NCI-H69 (cell line): ENCODE measurements at places on chromosomes 5 and 9.

DNA sequence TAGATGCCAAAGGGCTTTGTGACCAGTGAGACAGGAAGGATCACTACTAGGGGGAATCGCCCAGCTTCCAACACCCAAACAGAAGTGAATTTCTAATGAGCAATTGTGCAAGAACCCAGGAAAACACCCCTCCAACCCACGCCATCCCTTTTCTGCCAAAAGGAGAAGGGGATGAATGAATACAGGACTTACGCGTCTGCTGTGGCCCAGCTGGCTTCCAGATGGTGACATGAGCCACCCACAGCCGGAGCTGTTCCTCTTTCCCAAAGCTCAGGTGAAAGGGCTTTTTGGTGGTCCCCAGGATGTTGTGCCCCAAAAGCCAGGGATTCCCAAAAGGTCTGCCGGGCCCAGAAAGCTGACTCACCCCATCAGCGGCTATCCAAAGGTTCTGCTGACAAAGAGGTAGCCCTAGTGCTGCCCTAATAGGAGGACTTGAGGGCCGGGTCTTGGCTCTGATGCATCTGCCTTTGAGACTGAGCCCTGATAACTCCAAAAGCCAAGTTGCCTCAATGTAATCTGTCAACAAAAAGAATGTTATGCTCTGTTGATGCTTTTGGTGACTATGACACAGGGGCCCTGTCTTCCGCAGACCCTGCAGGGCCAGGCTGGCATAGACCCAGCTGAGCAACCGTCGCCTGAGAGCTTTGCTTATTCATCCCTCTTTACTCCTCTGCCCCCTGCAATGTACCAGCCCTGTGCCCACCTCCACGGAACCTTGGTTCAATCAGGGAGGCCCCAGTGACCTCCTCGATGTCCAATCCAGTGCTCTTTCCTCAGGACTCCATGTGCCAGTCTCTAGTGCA lies 14.5 kb downstream of the GSN start:
- peak; percentile 68 for DNase-seq

DNA sequence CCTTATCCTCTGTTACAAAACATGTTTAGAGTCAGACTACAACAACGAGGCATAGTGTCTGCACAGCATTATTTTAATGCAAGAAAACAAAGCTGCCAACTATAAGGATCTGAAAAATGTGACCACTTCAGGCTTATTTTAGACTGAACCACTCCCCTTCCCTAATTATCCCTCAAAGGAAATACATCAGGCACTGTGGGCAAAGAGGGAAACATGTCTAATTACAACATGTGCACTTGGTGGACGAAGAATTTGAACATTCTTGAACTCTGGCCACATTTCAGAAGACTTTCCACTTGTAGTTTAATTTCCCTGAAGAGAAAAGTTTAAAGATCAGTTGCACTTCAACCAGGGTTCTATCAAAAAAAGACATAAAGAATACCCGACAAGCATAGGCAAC lies 3.8 kb downstream of the MTMR12 start:
- no peak for DNase-seq

DNA sequence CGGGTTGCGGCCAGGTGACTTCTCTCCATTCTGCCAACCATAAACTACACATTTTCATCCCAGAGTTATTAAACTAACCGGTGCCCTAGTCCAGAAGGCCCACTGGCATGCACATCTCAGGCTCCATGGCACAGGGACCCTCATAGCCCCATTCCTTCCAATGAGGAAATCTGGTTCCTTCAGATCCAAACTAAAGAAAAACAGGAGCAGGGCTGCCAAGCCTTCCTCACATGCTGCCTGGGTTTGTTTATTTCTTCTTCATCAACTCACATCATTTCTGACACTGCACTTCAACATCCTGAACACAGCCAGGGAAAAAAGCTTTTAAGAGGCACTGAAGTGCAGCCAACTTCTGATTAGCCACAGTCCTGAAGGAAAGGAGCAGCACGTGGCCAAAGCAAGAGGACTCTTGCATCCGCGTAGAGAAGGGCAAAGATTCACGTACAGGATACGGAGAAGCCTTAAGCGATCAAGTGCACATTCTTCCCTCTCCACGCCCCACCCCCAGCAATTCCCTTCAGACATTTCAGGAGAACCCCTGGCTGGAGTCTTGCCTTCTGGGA lies 22.5 kb downstream of the LHFPL2 start:
- DNase-seq, result no peak

- DNase-seq, result peak; percentile 82
Observed at GRCh38 chr9:34158362-34158869, 20.4 kb upstream of the UBAP1 start.
